ENCODE measurements at places on chromosomes 16 and 17.
A peak's percentile ranks its signal among the peaks of the same experiment; 100 is the strongest.

DNA sequence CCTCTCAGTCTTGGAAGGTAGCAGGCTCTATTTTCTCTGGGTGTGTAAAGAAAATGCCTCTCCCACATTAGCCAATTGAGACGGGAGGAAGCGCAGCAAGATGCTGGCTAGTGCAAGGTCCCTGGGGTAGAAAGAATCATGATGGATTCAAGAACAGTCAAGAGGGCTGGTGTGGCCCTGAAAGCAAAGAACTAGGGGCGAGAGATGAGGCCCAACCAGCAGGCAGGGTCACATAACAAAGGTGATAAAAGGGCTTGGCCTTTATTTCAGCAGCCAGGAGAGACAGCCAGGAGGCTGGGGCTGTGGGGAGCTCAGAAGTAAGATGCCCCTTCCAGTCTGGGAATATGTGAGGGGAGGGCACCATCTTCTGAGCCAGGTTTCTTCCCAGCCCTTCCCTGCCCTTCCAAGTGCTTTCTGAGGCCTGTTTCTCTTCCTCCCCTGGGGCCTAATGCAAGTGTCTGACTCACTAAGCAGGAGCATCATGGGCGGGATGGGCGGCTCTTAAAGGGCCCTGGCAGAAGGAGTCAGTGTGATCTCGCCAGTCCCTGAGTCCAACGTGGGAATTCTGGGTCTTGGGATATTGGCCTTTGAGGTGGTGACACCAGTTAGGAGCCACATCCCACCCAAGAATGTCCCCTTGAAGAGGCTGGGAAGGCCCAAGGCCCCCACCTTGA, 3.9 kb upstream of the NLRC5 start:
- peak; percentile 35 for DNase-seq

- no peak for DNase-seq
These were observed 104.4 kb upstream of the CLEC3A start for GRCh38 chr16:77917971-77918370.

GRCh38 chr17:72336026-72336803, 215.4 kb downstream of the SOX9 start:
- DNase-seq = no peak

GRCh38 chr17:31532081-31532480, 140.6 kb downstream of the RAB11FIP4 start:
- DNase-seq = no peak

GRCh38 chr17:30310562-30310961, 18.8 kb upstream of the BLMH start:
- DNase-seq = no peak

DNA sequence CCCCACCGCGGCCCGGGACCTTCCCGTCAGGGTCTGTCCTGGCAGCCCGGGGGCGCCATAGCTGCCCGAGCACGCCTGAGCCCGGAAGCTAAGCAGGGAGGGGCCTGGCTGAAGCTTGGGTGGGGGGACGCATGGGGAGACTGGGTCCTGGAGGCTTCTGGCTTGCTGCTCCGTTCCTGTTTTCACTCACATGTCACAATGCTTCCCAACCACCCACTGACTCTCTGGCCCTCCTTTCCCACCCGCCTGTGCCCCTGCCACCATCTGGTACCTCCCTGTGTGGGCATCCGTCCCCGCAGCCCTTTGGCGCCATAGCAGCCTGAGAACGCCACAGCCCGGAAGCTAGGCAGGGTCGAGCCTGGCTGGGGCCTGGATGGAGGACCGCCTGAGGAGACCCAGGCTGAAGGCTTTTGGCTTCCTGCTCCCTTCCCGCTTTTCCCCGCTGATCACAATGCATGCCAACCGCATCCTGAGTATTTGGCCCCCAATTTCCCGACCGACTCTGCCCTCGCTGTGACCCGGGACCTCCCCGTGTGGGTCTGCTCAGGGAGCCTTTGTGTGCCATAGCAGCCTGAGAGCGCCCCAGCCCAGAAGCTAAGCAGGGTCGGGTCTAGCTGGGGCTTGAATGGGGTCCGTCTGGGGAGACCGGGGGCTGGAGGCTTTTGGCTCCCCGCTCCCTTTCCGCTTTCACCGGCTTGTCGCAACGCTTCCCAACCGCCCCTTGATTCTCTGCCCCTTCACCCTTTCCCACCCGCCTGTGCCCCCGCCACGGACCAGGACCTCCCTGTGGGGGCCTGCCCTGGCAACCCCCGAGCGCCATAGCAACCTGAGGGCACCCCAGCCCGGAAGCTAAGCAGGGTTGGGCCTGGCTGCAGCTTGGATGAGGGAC, 2290.1 kb downstream of the TP53TG3F start:
- no peak for DNase-seq

DNA sequence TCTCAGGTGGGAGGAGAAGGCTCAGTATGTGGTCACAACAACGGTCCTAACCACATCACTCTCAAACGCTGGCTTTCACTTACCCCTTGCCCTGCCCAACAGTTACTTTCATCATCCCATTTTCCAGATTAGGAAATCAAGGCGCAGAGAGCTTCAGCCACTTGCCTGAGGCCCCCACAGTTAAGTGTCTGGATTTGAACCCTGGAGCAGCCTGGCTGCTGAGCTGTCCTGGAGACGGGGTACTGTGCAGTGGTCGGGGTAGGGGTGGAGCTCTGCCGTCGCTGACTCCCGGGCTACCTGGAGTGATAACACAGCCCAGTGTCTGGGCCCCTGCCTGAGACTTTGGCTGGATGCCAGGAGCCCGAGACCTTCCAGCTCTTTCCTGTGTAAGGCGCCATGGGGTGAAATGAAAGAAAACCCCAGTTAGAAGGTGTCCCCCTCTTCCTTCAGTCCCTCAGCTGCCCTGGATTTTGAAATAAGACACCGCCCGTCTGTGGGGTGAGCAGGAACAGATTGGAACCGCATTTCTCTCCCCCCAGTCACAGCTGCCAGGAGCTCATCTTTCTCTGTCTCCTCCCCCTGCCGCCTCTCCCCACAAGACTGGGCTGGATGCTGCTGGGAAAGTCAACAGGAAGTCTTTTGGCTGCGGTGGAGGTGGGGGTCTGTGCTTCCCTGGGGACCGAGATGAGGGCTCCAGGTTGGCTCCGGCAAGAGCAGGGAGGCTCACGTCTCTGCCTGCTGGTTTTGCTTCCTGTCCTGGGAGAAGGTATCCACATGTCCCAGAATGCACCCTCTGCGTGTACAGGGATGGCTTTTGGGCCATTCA, 280.2 kb downstream of the SEC14L1 start:
- no peak for DNase-seq

DNA sequence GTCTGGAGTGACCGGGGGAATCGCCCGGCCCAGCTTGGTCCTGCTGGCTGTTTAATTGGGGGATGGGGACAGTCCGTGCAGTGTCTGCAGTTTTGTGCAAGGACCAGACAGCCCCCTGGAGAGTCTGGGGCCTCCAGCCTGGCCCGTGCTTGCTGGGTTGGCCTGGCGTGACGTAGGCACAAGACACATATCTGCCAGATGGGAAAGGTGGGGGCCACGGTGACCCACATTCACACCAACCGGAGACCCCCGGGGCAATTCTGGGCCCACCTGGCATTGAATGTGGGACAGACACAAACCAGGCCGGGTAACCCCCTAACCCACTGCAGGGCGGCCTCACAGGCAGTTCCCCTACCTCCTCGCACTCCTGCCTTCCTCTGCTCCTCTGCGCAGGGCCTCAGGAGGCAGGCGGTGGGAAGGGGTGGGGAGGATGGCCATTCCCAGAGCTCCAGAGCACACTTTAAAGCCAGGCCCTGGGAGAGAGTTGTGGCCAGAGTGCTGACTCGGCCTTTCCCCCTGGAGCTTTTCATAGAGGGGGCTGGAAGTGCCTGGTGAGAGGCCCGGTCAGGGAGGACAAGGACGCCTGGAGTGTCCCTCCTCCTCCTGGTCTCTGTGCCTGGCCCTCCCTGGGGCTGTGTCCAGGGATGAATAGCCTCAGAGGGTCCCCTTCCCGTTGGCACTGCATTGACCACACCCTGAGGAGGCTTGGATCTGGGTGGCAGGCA, 1.5 kb downstream of the MRC2 start:
- peak; percentile 53 for DNase-seq

GRCh38 chr16:65309354-65309753, 187.5 kb upstream of the CDH11 start:
- no peak for DNase-seq

GRCh38 chr16:86089334-86089900, 190.5 kb downstream of the IRF8 start:
- DNase-seq = no peak

GRCh38 chr17:45663772-45664171, 120.3 kb upstream of the CRHR1 start:
- no peak for DNase-seq

DNA sequence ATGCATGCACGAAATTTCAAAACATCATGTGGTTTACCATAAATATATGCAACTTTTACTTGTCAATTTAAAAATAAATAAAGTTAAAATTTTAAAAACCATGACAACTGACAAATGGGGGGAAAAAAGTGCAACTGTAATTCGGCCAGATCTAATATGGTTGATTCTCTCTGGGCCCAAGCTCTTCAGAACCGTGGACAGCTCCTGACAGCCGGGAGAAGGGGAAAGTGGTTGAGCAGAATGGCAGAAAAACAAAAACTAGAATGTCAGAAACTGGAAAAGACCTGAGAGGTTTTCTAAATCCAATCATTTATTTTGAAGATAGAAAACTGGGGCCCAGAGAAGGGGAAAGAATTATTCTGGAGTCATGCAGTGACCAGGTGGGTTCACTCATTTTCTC, 126.6 kb downstream of the TMEM132E start:
- DNase-seq = no peak

DNA sequence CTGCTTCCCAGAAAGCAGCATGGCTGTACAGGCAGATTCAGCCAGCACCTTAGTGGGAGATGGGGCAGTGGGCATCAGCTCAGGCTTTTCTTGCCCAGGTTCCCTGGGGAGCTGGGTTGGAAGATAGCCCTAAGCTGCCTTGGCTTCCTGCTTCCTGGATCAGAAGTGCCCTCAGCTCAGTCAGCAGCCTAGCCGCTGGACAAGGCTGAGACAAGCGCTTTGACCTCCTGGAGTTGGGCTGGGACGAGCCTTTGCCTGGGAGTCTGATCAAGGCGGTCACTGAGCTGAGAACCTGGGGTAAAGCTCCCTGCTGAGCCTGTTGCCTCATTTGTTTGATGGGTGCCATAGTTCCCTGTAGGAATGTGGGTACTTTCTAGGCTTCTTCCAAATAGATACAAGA, 190.0 kb downstream of the RAB11FIP4 start:
- DNase-seq = peak; percentile 46

DNA sequence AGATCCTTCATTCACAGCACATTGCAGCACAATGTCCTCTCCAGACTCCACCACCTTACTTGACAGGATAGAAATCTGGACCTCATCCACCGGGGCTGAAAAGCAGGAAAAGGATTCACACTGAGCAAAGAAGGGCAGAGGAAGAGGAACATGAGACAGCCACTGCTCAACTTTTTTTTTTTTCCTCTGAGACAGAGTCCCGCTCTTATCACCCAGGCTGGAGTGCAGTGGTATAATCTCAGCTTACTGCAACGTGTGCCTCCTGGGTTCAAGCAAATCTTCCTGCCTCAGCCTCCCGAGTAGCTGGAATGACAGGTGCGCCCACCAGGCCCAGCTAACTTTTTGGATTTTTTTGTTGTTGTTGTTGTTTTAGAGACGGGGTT, 34.4 kb downstream of the PECAM1 start:
- DNase-seq = no peak

DNA sequence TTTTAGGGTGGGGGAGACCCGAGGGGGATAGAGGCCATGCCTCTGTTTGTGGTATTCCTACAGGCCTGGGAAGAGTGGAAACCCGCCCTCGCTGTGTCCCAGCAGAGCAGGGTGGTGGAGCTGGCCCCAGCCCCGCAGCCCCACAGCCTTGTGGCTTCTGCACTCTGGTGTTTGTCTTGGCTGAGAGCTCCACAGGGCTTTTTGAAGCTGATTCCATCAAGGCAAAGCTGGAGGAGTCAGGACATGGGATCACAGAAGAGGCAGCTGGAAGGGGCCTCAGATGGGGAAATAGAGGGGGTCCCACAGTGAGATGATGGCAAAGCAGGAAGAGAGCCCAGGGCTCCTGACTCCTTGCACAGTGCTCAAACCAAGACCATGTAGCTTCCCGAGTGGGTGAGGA, 5.0 kb upstream of the WFIKKN2 start:
- DNase-seq = no peak

DNA sequence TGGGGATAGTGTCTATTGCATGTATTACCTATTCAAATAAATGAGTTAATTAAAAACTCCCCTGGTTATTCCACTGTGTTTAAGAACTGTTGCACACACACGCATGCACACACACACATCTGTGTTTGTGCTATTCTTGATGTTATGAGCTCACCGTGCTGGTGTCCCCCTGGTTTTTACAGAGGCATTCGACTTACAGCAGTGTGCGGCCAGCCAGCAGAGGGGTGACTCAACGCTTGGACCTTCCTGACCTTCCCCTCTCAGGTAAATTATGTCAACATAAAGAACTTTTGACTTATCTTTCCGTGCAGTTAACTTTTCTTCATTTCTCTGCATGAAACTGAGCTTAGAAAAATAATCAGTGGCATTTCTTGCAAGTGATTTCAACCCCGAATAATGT, 214.0 kb downstream of the LGALS9B start:
- no peak for DNase-seq

DNA sequence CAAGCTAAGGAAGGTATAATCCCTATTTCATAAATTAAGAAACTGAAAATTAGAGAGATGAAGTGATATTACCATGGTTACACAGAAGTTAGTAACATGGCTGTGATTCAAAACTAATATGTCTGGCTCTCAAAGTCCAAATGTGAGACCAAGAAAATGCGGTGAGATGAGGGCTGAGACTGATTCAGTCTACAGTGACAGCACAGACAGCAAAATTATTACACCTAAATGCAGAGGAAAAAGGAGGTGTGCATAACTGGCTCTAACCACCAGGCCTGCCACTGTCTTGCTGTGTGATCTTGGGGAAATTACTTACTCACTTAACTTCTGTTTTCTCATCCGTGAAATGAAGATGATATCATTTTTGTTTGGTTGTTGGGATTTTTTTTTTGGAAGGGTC, 270.0 kb upstream of the SOX9 start:
- no peak for DNase-seq

Data from T1000 (cell line).